Calu3 (cell line): ENCODE measurements at places on chromosomes 4 and X. TPM values are rescaled to one million over a fixed set of nuclear protein-coding genes. Genes with fewer than 3 reads are reported as not detected.
A peak's percentile ranks its signal among the peaks of the same experiment; 100 is the strongest.

GRCh38 chr4:24683116-24683515, 98.8 kb upstream of the DHX15 start:
- no peak for DNase-seq
- H3K36me3 ChIP-seq, result no peaks in the 10 kb centered on the region
- H3K4me3 ChIP-seq, result no peak overlapping the region
- H3K27ac ChIP-seq, result no peak overlapping the region
- H3K27me3 ChIP-seq, result no peaks in the 10 kb centered on the region

DNA sequence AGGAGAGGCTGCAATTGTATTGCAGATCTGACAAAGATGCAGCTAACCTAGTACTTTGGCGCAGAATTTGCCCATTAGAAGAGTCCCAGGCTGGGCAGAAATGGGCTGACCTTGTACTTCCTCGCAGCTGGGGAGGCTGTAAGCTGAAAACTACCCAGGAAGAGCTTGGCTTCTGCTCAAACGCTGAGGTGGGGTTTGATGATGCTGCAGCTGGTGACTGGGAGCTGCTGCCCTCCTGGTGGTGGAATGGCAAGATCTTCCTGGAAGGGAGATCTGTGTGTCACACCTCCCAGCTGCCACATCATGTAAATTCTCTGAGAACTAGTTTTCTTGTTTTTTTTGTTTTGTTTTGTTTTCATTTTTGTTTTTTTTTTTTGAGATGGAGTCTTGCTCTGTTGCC, 17.4 kb downstream of the CCNG2 start:
- no peak overlapping the region for H3K27ac ChIP-seq
- H3K36me3 ChIP-seq, result no peaks in the 10 kb centered on the region
- no peak overlapping the region for H3K4me3 ChIP-seq

- peaks cover 10% of the 10 kb centered on the region for H3K36me3 ChIP-seq
- H3K4me1 ChIP-seq, result peaks cover 41% of the 10 kb centered on the region
- H3K27ac ChIP-seq, result peak overlapping the region; percentile 87
- H3K4me3 ChIP-seq, result peak overlapping the region; percentile 60
- DNase-seq, result no peak
Observed at GRCh38 chrX:38871129-38872029, 70.1 kb downstream of the MID1IP1 start.

- H3K4me1 ChIP-seq, result no peaks in the 10 kb centered on the region
- H3K27me3 ChIP-seq, result no peaks in the 10 kb centered on the region
- DNase-seq, result no peak
- no peak overlapping the region for H3K4me3 ChIP-seq
- H3K36me3 ChIP-seq, result no peaks in the 10 kb centered on the region
- H3K27ac ChIP-seq, result no peak overlapping the region
Observed at GRCh38 chr4:122702939-122703338, 29.6 kb upstream of the BBS12 start.

GRCh38 chrX:119482041-119482440, 13.8 kb downstream of the SLC25A5 start:
- H3K27me3 ChIP-seq, result no peaks in the 10 kb centered on the region
- no peak overlapping the region for H3K27ac ChIP-seq
- H3K4me3 ChIP-seq, result peak overlapping the region; percentile 61
- no peak for DNase-seq
- peaks cover 14% of the 10 kb centered on the region for H3K4me1 ChIP-seq

- no peak for DNase-seq
- H3K27me3 ChIP-seq, result no peaks in the 10 kb centered on the region
- no peaks in the 10 kb centered on the region for H3K36me3 ChIP-seq
- no peak overlapping the region for H3K27ac ChIP-seq
- no peaks in the 10 kb centered on the region for H3K4me1 ChIP-seq
Observed at GRCh38 chr4:60259781-60260180, 940.3 kb upstream of the ADGRL3 start.

- no peaks in the 10 kb centered on the region for H3K4me1 ChIP-seq
- H3K27ac ChIP-seq, result no peak overlapping the region
- no peak for DNase-seq
- no peaks in the 10 kb centered on the region for H3K36me3 ChIP-seq
Observed at GRCh38 chrX:136747003-136747986, 33.4 kb downstream of the ARHGEF6 start.

- no peak for DNase-seq
- H3K27me3 ChIP-seq, result no peaks in the 10 kb centered on the region
- no peak overlapping the region for H3K27ac ChIP-seq
- no peaks in the 10 kb centered on the region for H3K4me1 ChIP-seq
- H3K36me3 ChIP-seq, result no peaks in the 10 kb centered on the region
- H3K4me3 ChIP-seq, result no peak overlapping the region
Observed at GRCh38 chr4:4720646-4721045, 138.8 kb upstream of the MSX1 start.

Gene GPR82
- not detected in 2 replicates for total RNA-seq

Gene ARHGAP36
- not detected in 2 replicates for total RNA-seq

Gene MAML3
- 3.8 and 4.0 TPM in 2 replicates for total RNA-seq

Gene AADAT
- 7.6 and 13.8 TPM in 2 replicates for total RNA-seq

Gene CLGN
- total RNA-seq, result 2.1 and 2.9 TPM in 2 replicates
